ENCODE measurements at places on chromosomes 7 and 10.

- DNase-seq: no peak
Measured at GRCh38 chr7:151744656-151745638, 132.0 kb downstream of the PRKAG2 start.

GRCh38 chr10:22455068-22455857 lies 110.0 kb downstream of the SPAG6 start:
- DNase-seq: no peak

DNA sequence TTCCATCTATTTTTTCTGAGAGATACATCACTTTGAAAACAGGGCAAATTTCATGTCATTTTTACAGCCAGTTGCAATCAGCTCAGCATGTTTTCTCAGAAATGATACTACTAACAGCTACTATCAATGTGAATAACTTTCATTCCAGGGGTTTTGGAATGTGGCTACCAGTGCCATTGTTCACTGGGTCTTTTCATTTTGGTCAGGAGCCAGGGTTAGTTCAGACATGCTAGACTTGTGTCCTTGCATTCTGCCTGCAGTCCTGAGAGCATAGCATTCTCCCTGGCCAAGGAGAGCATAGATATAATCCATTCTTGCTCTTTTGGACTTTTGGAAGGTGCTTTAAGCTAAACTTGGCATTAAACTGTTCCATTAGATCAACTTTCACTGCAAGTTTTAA lies 160.9 kb upstream of the NEBL start:
- no peak for DNase-seq

GRCh38 chr10:37774351-37774750 lies 83.1 kb downstream of the ZNF248 start:
- DNase-seq: no peak

DNA sequence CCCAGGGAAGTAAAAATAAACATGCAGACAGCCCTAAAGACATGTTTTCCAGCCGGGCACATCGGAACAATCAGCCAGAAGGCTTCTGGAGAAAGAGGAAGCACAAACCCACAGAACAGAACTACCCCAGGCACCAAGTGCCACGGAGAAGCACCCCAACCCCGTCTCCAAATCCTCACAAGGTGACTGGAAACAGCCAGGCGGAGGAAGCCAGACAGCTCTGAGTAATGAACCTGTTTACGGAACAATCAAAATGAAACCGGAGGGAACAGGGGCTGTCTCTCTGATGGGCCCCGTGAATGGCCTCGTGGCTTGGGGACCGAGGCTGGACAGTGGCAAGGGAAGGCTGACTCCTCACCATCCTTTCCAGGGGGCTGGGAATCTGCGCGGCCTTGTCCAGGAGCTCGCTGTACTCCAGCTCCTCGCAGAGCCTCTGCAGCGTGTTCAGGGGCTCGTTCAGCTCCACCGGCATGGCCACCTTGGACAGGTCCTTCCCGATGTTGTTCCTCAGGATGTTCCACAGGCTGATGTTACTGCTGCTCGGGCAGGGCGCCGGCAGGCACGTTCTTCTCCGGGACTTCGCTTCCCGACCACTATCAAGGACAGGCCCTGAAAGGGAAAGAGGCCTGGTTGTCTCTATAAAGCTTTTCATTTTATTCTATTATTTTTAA lies 77.0 kb upstream of the GSDME start:
- DNase-seq: no peak

GRCh38 chr10:24708081-24708480 lies 15.6 kb downstream of the ARHGAP21 start:
- DNase-seq: no peak

DNA sequence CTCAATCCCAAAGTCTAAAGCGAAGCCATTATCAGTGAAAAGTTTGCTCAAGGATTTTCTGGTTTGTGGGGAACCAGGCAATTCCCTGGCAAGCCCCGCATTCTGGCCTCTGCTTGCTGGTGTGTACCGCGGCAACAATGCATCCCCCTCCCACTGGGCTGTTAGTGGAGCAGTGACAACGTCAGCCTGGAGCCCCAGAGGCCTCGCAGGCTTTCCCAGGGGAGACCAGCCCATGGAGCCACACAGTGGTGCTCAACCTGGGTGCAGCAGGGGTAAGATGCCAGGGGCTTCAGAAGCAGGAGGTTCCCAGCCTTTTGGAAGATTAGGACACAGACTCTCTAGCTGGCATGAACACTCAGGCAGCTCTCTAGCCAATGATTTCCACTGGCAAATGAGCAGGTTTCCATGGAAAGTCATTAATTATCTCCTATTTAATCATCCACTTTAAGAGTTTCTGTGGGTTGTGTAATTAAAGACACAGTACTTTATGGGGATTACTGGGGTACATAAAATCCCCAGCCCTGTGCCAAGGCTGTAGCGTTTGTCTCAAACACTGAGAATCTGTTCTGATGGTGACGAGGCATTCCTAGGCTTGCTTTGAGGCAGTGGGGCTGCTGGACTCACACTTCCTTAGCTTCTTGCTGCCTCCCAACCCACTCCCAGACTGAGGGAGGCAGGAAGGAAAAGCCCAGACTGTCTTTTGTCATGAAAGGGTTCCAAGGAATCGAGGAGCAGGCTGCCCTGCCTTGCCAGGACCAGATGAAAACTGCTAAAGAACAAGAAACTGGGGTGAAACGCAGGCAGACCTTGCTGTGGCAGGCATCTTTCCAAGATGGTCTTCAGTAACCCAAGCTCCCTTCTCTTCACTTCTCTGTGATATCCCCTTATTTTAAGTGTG lies 411.9 kb upstream of the SHH start:
- no peak for DNase-seq

GRCh38 chr7:55065511-55066229 lies 46.9 kb downstream of the EGFR start:
- no peak for DNase-seq

GRCh38 chr7:63521-64021 lies 128.8 kb upstream of the FAM20C start:
- DNase-seq: no peak

DNA sequence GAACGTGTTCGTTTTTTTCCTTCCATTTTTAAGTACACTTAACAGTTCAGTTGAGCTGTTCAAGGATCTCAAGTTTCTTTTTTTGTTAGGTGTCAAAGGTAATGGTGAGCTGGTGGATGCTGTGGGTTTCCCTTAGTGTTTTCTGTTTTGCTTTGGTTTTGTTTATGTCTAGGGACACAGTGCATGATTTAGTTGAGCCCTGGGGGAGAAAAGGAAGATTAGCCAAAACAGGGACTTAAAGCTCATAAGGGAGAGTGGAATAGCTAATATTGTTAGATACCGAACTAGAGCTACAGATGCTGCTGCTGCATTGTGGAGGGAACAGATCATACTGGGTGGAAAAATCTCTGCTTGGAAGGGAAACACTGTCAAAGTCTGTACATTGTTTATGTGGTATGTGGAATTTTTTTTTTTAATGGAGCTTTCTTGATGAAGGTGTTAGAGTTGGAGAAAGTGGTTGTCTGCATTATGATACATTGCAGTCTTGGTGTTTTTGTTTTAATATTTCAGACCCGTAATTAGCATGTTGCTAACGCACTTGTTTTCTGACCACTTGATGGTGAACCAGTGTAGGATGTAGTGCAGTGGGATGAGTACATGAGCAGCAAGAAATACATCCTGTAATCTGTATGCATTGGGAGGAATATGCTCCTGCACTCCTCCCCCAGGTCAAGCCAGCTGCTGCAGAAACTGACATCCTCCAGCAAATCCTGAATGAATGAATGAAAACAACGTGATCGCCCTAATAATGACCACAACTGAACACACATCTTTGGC lies 2.1 kb downstream of the GLCCI1 start:
- DNase-seq: no peak

DNA sequence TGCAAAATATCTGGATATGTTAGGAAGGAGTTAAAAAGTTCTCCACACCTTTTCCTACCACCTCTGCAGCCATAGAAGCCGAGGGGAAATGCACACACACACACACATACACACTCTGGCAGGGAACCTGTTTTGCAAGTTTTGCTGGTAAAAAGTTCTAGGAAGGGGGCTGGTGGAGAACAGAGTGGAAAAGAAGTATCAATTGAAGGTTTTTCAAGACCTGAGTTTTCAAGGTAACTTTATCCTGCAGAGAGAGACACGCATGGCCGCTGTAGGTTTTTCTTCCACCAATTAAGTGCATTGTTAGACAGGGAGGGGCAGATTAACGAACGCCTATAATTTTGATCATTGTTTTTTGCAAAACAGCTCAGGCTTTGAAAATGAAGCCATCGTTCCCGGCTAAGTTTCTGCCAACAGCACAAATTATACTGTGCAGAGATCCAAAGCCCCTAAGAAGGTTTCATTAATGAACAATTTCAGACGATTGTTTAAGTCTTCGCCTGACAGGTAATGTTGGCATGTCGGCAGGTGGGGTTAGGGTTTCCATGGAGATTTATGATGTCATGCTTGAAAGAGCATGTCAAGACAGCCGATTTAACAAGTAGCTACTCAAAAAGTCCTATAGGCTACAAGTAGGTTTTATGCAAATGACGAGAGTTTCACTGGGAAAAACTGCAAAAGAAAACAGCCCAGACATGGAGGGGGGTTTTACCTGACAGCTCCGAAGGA lies 29.7 kb downstream of the KIAA1217 start:
- no peak for DNase-seq

DNA sequence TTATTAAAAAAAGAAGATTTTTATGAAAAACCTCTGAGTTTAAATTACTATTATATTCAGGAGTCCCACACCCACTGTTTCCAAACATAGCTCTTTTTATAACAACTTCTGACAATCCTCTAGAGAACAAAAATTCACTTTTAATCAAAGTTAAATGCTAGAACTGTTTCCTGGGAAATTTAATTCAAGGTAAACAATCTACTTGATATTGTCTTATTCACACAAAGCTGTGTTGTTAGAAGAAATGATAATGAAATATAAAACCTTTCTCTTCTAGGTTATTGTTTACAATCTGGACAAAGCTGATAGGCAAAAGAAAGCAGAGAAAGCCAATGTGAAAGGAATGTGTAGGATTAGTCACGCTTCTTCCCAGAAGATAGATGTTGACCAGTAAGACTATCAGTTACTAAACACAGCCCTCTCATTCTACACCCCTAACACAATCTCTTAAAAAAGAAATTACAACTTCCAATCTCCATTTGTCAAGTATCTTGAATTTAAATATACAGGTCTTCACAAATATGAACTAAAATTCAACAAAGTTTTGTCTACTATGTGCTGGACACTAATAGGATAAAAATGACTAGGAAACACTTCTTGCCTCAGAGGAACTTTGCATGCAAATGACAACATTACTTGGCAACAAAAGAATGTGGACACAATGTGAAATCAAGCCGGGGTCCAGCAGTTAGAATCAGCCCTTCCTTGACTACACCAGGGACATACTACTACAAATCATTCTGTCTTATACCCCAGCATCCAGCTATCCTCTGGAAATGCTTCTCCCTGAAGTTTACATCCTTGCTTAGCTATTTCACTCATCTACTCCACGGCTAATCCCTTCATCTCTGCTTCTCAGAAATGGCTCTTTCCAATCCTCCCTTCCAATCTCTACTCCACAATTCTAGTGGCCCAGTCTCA lies 123.7 kb downstream of the IMMP2L start:
- no peak for DNase-seq

DNA sequence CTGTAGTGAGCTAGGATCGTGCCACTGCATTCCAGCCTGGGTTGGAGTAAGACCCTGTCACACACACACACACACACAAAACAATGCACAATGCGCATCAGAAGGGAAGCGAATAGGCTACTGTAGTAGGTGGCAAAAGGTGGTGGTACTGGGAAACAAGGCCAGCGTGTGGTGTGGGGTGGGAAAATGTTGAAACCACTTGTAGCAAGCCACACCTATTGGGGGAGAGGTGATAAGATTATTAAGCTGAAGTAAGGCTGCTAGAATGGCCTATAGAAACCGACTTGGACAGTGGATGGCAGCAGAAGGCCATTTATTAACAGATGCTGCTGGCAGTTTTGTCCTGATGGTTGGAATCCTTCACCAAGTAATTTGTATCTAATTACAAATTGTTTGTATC lies 7.2 kb upstream of the CHCHD1 start:
- no peak for DNase-seq

DNA sequence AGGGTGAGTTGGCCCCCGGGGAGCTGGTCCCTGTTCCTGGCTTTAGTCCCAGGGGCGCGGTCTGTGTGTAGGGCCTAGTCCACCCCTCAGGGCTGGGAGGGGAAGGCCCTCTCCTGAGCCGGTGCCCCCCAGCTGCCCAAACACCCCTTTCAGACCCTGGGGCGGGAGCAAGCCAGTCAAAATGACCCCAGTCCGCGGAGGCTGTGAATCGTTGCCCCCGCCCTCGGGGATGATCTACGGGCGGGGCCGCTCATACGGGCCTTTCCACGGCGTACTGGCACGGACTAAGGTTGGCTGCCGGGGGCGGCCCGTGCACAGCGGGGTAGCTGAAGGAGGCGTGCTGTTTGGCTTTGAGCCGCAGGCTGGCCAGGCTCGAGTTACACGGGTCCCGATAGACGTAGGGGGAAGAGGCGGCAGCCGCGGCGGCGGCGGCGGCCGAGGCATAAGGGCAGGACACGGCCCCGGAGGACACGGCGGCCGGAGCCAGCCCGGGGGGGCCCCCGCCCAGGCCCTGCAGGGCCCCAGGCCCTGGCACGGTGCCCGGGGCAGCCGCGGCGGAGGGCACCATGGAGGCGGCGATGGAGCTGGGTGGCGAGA lies 4.3 kb downstream of the ELOVL3 start:
- no peak for DNase-seq

GRCh38 chr10:5447611-5448071 lies 35.3 kb downstream of the NET1 start:
- no peak for DNase-seq

DNA sequence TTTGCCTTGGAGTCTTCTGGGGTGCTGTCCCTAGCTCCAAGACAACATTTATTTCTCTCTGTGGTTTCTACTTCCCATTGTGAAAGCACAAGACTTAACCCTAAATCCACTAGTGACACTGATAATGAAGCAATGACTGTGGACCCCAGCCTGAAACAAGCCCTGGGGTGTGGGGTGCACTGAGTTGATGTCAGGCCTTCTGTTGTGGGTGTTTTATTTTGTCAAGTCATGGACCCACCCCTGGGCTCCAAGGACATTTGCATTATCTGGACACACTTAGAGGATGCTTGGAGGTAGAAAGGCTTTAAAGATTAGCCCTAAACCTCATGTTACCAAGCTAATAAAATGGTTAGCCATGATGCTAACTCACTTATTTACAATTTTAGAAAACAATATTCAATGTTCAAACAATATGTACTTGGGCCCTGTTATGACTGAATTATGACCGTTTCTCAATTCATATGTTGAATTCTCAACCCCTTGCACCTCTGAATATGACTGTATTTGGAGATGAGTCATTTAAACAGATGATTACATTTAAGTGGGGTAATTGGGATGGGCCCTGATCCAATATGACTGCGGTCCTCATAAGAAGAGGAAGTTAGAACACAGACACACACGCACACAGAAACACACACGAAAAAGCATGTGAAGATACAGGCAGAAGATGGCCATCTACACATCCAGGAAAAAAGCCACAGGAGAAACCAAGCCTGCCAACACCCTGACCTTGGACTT lies 137.2 kb upstream of the IGFBP3 start:
- DNase-seq: no peak
